Renal cortex interstitium (tissue), 15 donors: ENCODE measurements at places on chromosomes 13 and 19.

GRCh38 chr13:22161871-22162270 lies 491.0 kb downstream of the FGF9 start:
- no peak for DNase-seq

GRCh38 chr19:31261019-31261602 lies 88.1 kb downstream of the TSHZ3 start:
- no peak for DNase-seq

- no peak for DNase-seq
Observed at GRCh38 chr13:105084931-105085330, 1450.5 kb downstream of the EFNB2 start.

DNA sequence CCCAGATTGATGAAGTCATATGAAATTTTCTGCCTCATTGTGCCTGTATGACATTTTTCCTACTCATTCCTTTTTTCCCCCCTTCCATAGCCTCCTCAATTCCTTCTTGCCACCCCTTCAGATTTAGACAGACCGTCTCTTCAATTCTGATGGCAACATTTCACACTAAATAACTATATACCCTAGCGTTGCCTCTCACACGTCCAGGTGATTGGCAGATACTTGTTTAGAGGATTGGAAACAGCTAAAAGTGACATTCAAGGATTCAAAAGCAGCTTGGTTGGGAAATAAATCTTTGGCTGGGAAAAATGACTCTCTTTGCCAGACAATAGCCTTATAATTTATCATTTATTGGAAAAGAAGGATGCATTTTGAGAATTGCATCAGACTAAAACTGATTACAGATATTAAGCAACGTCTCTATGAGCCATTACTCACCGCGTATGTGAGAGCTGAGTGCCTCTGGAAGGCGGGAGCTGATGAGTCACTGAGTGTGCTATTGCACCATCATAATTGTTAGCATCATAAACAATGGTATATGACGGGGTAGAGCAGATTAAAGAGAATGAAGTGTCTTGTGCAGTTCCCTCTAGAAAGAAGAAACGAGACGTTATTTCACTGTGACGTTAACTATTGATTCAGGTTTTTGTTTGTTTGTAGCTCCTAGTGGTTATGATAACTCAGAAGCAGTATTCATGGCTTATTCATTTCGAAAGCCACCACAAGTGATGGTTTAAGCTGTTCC lies 61.1 kb upstream of the FAM216B start:
- DNase-seq, result no peak

DNA sequence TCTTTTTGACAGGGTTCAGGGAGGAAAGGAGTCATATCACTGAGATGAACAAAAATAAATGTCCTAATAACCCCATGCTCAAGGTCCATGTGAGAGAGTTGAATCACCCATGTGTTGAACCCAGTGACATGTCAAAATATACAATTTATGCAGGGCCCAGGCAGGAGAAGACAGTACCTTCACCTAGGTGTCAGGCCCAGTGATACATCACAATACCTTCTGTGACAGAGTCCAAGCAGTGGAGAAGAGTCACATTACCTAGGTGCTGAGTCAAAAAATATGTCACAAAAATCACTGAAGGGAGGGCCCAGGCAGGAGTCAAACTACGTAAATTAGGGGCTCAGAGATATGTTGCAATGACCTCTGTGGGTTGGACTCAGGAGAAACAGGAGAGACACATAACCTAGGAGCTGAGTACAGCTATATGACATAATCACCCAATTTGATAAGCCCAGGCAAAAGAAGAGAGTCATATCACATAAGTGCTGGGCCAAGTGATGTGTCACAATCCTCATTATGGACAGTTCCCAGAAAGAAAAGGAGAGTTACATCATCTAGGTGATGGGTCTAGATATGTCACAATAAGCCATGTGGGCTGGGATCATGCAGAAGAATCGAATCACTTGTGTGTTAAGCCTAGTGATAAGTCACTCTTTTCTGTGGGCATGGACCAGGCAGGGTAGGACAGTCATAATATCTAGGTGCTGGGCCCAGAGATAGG lies 13.8 kb upstream of the ZNF724 start:
- no peak for DNase-seq

DNA sequence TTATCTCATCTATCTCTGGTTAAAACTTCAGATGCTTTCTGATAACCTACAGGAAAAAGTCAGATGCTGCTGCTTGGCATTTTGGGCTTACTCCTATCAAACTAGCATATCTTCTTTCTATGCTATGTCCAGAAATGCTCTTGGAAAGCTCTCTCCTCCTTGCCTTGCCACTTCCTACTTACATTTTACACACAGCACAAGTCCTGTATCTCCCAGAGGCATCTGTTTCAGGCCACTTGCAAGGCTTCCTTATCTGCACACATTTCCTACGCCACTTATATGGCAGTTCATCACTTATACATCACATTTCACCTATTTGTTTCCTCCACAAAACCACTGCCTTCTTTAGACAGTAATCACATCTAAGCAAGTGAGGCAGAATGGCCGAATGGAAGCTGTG lies 220.3 kb downstream of the DNAJC15 start:
- DNase-seq, result no peak

GRCh38 chr19:11130824-11131455 lies 24.6 kb downstream of the SPC24 start:
- DNase-seq, result peak; percentile 63

GRCh38 chr13:20945952-20946383 lies 43.4 kb upstream of the XPO4 start:
- DNase-seq, result no peak

- no peak for DNase-seq
Observed at GRCh38 chr13:34587576-34587975, 354.5 kb upstream of the NBEA start.

GRCh38 chr19:38044267-38045111 lies 137.5 kb downstream of the SIPA1L3 start:
- DNase-seq, result no peak

GRCh38 chr19:18743784-18744418 lies 47.2 kb downstream of the COMP start:
- no peak for DNase-seq

DNA sequence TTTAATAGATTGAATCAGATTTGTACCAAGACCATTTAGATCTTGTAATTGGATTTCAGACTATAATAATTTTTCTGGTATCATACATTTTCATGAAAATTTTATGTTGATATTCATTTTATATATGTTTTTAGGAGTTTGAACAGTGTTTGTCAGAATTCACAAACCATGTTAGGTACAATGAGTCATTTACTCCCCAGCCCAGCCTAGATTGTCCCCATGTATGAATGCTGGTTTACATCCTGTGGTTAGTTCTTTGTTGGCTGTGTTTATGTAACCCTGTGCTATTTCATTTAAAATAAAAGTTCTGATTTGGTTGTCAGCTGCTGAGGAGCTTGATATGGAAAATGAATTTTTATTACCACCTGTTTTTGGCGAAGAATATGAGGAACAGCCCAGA lies 96.7 kb downstream of the GJA3 start:
- no peak for DNase-seq

DNA sequence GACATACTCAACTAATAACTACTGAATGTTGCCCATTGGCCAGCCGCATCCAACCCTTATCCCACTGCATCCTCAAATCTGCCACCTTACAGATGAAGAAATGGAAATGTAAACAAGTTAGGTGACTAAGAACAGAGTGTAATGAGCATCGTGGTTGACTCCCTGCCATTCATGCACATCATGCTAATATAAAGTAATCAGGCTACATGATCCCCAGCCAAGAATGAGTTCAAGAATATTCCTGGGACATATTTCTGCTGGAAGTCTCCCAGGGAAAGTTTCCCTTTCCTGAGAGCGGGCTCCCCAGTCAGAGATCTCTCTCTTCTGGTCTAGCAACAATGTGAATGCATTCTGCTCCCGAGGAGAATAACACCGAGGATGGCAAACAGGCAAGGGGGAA lies 55.9 kb upstream of the SERP2 start:
- DNase-seq, result no peak

DNA sequence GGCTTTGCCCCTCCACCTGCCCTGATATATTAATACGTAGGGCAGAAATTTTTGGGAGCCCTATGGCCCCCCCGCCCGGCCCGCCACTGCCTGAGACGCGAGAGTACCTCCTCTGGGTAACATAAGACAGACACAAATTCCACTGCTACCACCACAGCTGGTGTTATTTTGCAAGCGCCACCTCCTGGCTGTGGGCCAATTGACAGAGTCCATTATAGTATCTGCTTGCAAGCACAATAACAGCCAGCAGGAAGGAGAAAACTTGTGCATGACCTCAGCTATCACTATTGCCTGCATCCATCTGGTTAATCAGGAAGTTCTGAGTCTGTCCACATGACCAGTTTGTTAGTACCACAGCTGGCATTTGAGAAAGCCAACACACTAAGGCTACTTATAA lies 25.3 kb upstream of the OR10H2 start:
- DNase-seq, result peak; percentile 48

DNA sequence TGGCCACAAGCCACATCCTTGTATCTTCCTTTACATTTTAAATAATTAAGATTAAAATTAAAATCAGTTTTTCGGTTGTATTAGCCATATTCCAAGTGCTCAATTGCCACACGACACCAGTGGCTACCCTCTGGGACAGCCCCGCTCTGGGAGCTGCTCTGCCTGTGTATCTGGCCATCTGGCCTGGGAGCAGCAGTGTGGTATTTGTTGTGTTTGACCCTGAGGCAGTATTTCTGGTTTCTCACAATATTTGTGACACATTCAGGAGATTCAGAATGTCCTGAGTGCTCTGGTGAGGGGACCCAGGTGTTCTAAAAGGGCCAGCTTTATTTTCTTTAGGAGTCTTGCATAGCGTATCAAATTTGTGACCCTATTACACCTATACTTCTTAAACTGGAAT lies 179.0 kb downstream of the SUCLA2 start:
- DNase-seq, result no peak

- no peak for DNase-seq
Observed at GRCh38 chr13:84802073-84802472, 919.8 kb upstream of the SLITRK1 start.

DNA sequence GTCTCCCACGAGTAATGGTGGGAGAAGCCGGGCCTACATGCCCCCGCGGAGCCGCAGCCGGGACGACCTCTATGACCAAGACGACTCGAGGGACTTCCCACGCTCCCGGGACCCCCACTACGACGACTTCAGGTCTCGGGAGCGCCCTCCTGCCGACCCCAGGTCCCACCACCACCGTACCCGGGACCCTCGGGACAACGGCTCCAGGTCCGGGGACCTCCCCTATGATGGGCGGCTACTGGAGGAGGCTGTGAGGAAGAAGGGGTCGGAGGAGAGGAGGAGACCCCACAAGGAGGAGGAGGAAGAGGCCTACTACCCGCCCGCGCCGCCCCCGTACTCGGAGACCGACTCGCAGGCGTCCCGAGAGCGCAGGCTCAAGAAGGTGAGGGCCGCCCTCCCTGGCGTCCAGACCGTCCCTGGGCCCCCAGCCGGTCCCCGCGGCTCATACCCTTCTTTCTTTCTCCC lies 1.4 kb upstream of the USF2 start:
- DNase-seq, result no peak

- DNase-seq, result no peak
Observed at GRCh38 chr13:67208552-67208951, 21.6 kb downstream of the PCDH9 start.

DNA sequence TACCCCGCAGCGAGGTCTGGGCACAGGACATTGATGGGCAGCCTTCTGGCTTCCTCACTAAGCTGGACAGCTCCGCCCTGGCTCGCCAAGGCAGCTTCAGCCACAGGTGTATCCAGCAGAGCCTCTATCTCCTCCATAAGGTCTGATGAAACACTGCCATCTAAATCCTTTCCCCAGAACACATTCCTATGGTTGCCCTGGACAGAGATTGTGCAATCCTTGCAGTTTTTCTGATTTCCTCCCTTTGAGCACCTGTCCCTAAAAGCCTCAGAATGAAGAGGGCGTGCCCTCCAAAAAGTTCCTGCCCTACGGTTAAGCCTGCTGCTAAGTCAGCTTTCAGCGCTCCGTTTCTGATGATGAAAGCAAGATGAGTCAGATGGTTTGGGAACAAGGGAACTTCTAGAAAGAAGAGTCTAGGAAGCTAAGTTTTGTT lies 21.0 kb downstream of the CLEC4M start:
- no peak for DNase-seq

DNA sequence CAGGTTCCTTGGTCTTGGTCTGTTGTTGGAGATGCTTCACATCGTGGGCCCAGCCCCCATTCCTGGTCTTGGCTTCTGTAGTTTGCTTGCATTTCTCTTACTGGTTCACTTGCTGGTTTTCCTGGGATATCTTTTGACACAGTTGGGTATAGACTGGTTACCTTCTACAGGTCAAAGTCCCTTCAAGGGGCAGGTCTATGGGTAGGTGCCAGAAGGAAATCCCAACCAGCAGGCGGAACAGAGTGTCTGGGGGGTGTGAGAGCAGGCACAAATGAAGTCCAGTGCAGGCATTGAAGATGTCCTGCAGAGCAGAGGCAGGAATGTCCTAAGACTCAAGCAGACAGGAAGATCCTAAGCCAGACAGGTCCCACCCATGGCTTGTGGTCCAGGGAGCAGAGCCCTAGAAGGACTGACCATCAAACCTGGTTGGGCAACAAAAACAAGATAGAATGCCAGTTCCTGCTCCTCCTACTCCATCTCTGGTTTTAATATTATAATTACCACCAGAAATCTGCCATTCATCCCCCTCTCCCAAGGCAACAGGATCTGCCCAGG lies 17.7 kb upstream of the WASF3 start:
- no peak for DNase-seq

DNA sequence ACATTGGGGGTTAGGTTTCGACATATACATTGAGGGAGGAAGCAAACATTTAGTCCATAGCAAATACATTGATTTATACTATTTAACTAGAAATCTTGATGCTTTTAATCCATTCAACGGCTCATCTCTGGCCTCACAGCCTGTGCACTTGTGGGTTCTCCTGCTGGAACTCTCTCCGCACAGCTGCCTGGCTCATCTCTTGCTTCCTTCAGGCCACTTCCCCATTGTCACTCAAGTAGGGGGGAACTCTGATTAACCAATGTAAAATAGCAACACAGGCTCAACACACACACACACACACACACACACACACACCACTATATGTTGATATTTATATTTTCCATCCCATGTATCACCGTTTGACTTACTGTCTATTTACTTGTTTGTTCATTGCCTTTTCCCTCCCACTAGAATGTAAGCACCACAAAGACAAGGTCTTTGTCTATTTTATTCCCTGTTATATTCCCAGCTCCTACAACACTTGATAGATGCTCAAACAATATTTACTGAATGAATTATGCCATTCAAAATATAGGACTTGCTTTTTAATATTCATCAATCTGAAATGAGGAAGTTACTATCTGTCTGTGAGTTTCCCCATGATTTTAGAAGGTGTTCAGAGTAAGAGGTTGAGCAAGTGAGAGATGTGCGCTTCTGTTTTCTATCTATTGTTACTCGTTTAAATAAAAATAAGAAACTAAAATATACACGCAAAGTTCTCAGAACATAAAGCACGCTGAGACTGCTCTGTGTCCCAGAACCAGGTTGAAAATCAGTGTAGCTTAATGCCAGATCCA lies 29.8 kb upstream of the PABPC3 start:
- no peak for DNase-seq

GRCh38 chr19:57192077-57192420 lies 749 bp downstream of the ZNF264 start:
- DNase-seq, result peak; percentile 13
